ENCODE measurements at places on chromosomes 5 and 9.
A peak's percentile ranks its signal among the peaks of the same experiment; 100 is the strongest.

- H3K4me1 ChIP-seq, result no peaks in the 10 kb centered on the region
- H3K27me3 ChIP-seq, result peaks cover 8% of the 10 kb centered on the region
- DNase-seq, result no peak
- no peak overlapping the region for H3K4me3 ChIP-seq
These were observed 43.3 kb upstream of the IRX4 start for GRCh38 chr5:1926071-1926440.

- no peak overlapping the region for H3K27ac ChIP-seq
- no peaks in the 10 kb centered on the region for H3K4me1 ChIP-seq
- H3K36me3 ChIP-seq, result no peaks in the 10 kb centered on the region
- DNase-seq, result peak; percentile 67
- no peaks in the 10 kb centered on the region for H3K27me3 ChIP-seq
These were observed 134.8 kb downstream of the KCNIP1 start for GRCh38 chr5:170638454-170639220.

DNA sequence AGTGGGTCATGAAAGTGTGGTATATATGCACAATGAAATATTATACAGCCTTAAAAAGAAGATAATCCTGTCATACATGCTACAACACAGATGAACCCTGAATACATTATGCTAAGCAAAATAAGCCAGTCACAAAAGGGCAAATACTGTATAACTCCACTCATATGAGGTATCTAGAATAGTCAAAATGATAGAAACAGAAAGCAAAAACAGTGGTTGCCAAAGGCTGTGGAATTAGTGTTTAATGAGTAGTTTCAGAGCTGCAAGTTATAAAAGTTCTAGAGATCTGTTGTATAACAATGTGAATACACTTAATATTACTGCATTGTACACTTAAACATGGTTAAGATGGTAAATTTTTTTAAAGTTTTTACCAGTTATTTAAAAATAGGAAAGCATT, 135.0 kb downstream of the OXCT1 start:
- H3K36me3 ChIP-seq, result no peaks in the 10 kb centered on the region
- no peaks in the 10 kb centered on the region for H3K27me3 ChIP-seq
- no peaks in the 10 kb centered on the region for H3K4me1 ChIP-seq
- H3K4me3 ChIP-seq, result no peak overlapping the region
- no peak overlapping the region for H3K27ac ChIP-seq
- no peak for DNase-seq

DNA sequence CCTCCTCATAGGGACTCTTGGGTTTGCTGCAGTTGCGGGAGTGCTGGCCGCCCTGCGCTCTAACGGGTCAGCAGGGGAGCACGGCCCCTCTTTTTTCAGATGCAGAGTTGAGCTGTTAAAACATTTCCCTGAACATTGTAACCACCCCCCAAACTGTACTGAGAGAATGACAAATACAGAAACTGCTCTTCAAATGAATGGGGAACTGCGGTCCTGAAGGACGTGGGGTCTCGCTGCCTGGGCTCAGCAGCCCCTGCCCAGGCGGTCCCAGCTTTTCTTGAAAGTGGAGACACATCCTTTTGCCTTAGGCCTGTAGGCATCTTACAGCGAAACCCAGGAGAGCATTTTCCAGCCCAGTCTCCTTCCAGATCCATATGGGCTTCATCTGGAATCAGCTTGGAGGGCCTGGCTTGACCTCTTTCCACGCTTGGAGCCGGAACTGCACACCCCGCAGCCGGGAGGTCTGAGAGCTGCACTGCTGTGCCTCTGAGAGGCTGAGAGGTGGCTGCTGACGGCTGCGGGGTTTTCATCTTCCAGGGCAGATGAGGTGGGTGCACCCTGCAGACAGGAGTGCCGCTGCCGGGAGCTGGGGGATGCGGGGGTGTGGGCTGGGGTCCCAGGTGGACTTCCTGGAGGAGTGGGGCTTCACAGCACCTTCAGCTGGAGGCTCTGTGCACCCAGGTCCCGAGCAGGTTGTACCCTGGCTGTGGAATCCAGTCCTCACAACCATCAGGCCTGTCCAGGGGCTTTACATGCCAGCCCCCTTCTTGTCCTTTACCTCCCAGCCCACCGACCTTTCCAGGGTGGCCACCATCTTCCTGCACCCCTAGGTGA, 1.2 kb upstream of the AGPAT2 start:
- peak overlapping the region; percentile 89 for H3K27ac ChIP-seq
- peak overlapping the region; percentile 96 for H3K4me3 ChIP-seq
- no peaks in the 10 kb centered on the region for H3K36me3 ChIP-seq
- DNase-seq, result no peak
- peaks cover 29% of the 10 kb centered on the region for H3K4me1 ChIP-seq
